ENCODE measurements at places on chromosomes 2 and 18.

DNA sequence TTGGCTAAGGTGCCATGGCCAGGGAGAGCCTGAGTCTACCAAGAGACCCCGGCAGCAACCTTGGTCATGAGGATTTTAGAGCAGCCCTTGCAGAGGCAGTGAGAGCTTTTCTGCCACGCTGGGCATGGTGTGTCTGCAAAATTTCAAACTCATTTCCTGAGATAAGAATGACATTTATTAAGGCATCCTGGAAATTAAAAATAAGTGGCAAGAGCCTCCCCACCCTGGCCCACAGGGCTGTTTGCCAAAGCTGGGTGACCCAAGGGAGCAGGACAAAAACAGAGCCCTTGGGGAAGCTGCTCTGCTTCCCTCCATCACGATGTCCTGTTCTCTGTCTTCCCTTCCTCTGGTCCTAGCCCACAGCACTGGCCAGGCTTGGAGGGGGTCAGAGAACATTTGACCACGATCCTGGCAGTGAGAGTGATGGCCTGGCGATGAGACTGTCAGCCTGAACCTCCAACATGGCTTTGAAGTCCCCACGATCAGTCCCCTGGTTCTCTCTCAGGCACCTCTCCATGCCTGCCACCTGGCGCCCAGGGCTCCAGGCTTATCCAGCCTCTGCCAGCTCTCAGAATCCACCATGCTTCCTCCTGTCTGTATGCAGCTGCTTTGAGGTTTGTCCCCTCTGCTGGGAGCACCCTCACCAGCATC, 68.9 kb upstream of the RMDN2 start:
- no peak for DNase-seq

GRCh38 chr2:179277429-179278196, 13.0 kb upstream of the SESTD1 start:
- DNase-seq: no peak

DNA sequence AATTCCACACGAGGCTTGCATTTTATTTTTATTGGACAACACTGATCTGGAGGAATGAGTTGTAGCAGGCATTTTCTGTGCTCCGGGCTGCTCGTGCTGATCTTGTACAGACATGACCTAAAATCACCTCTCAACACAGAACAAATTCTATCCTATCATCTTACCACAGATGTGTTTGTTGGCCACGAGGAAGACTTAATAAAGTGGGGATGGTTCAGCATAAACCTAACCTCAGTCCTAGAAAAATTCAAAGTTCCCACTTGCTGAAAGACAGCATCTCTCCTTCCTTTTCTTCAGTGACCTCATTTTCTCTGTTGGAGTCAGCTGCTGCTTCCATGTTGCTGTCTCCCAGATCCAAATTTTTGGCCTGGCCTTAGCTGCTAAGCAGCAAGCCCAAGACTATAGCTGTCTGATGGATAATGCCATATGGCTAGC, 45.3 kb downstream of the RBKS start:
- no peak for DNase-seq

DNA sequence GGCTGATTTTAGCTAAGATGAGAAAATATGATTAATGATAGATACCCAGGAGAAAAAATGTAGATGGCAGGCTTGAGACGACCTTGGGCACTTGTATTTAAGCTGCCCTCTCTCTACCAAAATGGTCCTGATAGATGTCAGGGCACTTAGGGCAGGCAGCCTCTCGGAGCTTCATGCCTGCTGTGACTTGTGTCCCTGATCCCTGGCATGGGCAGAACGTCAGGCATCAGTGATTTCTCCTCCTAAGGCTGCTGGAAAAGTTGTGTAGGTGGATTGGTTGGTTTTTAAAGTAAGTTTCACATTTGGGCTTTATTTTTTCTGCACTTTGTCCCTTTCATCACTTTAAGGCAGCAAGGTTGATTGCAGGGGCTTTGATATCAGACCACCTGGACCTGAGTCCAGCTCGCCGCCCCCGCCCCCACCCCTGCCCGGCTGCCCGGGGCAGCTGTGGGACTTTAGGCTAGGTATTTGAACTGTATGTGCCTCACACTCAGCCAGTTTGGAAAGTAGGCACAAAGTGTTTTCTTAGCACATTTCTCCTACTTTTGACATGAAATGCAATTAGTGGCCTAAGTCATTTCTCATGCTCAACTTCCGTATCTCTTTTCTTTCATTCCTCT, 35.0 kb upstream of the SCLY start:
- DNase-seq: no peak

- DNase-seq: no peak
Observed at GRCh38 chr2:236600892-236601291, 31.3 kb downstream of the ACKR3 start.

All from activated CD4-positive, alpha-beta T cell treated with anti-CD3 and anti-CD28 coated beads for 4 hours (primary cell).